ENCODE measurements at places on chromosomes 7 and 10.

- no peak for DNase-seq
Observed at GRCh38 chr7:132206594-132206993, 369.7 kb downstream of the PLXNA4 start.

DNA sequence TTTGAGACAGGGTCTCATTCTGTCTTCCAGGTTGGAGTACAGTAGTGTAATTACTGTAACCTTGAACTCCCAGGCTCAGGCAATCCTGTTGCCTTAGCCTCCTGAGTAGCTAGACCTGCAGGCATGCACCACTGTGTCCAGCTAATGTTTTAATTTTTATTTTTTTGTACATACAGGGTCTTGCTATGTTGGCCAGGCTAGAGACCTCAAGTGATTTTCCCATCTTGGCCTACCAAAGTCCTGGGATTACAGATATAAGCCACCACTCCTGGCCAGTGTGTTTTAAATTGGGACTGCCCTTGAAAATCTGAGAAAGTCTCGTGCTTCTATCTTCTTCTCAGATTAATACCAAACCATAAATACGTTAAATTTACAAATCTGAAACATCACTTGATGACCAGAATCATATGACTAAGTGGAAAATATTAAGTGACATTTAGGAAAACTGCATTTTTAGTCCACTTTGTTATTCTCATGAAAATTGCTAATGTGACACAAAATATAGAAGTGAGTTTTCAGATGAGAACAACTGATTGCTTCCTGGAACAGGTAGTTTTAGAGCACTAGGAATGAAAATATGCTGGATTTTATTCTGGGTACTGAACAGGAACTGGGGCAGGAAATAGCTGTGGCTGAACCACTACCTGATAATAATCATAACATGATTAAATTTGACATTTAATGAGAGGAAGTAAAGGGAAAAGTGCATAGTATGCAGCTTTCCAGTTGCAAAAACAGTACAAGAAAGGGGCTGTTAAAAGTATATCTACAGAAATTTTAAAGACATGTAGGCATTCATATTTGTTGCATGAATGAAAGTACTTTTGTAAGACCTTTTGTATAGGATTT is 4.2 kb downstream of the PHTF2 start:
- no peak for DNase-seq

DNA sequence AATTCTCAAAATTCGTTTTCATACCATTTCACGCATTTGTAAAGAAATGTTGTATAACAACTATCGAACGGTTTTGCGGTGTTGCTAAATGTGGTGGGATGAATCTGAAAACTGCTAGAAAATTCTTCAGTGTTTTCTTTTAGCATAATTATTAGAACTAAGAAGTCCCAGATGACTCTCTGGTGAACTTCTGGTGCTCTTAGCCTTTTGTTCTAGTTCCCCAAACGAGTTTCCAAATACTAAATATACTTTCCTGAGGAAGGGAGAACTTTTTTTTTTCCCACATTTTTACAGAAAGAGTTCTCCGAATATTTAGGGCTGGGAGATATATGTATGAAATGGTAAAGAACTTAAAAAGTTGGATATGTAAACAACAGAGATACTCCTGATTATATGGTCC is 82.5 kb downstream of the ICA1 start:
- DNase-seq, result no peak

DNA sequence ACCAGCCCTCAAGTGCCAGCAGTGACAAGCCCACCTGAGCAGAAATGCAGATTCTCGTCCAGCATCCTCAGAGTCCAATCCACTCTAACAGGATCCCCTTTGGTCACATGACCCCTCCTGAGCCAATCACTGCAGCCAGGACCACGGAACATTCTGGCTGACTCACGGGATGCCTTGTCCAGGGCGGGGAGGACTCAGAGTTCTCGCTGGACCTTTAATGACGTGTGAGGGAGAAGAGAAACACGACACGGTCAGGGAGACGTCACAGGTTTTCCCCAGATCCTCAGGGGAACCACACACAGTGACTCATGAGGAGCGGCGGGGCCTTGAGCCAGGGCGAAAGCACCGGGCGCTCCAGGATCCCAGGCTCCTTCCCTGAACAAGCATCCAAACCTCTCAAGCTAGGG is 155.7 kb downstream of the PTPRN2 start:
- DNase-seq, result no peak

GRCh38 chr10:86992456-86992855 is 24.2 kb downstream of the ADIRF start:
- no peak for DNase-seq

DNA sequence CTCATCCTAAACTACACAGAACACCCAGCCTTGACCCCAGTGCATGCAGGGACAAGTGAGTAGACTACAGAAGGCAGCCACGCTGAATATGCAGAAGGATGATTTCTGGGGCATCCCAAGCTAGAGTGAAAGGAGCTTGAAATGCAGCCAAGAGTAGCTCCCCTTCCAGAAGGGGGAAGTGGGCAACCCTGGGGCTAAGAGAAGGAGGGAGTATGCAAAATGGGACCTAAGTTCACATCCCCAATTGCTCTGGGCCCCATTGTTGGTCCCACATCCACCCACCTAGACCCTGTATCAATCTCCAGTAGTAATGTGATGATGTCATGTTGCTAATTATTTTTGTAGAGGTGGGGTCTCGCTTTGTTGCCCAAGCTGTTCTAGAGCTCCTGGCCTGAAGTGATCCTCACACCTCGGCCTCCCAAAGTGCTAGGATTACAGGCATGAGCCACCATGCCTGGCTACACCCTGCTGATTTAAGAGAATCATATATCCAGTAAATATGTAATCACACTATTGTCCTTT is 5.6 kb upstream of the PSTK start:
- no peak for DNase-seq

DNA sequence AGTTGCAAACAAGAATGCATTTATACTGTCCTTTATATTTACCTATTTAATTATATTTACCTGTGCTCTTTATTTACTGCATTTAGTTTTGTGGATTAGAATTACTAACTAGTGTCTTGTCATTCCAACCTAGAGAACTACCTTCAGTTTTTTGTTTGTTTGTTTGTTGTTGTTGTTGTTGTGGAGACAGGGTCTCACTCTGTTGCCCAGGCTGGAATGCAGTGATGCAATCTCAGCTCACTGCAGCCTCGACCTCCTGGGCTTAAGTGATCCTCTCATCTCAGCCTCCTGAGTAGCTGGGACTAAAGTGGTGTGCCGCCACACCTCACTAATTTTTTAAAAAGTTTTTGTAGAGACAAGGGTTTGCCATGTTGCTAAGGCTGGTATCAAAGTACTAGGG is 156.4 kb upstream of the AKR1E2 start:
- DNase-seq, result no peak

- no peak for DNase-seq
Observed at GRCh38 chr10:43295436-43295835, 28.6 kb upstream of the RASGEF1A start.

GRCh38 chr10:17576768-17577167 is 40.4 kb downstream of the HACD1 start:
- no peak for DNase-seq

DNA sequence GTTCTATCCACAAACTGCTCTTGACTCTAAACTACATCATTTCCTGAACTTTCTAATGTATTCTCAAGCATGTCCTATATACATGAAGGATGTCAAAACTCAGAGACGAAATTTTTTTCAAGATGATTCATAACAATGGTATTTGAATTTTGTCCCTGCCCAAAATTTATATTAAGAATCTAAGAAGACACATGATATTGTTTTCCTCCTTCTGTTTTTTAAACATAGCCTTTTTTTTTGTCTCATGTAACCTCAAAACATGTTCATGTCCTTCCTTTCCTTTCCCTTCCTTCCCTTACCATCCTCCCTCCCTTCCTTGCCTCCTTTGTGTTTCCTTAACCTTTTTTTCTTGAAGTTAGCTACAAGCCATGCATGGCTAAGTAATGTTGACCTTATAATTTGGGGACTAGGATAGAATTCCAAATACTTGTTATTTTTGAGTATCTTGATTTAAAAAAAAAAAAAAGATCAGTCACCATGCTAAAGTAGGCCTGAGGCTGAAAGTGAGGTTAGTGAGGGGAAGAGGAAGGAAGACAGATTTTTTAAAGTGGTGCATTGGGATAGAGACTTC is 163.0 kb downstream of the SUGCT start:
- DNase-seq, result no peak

DNA sequence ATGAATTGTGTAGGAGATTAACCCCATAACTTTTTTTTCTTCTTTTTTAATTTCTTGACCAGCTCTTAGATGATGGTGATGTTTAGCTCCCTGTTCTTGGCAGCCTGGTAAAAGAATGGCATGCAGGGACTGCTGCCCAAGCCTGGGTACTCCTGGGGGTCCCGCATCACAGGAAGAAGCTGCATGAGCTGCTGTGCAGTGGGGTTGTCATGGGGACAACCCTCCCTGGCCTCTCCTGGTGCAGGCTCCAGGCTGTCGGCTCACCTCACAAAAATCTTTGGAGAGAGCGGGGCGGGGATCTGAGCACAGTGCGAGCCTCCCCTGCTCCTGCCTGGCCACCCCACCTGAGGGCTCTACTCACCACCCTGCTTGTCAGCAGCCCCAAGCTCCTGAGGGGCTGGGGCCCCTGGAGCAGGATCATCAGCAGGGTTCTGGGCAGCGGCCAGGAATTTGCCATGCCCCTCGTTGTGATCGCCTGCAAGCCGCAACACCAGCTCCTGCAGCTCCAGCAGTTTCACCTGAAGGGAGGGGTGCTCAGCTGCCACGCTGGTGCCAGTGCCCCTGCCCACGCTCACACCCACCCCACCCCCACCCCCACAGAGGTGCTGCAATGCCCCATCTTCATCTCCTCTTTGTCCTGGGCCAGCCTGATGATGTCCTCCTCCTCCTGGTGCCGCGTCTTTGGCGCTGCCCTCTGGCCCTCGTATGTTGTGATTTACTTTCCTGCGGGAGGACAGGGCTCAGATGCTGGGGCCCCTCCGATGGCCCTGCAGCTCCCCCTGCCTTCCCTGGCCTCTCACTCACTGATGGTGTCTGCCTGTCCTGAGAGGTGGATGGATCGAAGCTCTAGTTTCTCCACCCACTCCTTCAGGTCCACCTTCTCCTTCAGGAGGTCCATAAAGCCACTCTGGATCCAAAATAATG is 15.5 kb upstream of the MTPAP start:
- no peak for DNase-seq

GRCh38 chr10:48836605-48837004 is 103.0 kb downstream of the LRRC18 start:
- no peak for DNase-seq

GRCh38 chr7:97317575-97317974 is 200.1 kb downstream of the SDHAF3 start:
- DNase-seq, result no peak

DNA sequence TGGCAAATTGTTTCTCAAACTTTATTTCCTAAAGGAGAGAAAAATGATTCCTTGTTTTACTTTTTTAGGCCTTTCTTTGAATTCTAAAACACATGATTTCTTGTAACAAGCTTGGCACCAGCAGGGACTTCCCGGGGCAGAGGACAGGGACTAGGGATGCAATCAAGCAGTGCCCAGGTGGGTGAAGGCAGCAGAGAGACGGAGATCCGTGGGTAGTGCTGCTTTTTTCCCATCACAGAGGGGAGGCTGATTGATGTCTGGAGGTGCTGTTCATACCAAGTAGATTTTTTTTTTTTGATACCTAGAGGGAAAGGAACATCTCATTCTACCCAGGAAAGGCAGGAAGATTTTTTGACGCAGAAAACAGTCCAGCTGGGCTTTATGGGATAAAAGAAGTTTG is 91.9 kb downstream of the FAM171A1 start:
- no peak for DNase-seq

DNA sequence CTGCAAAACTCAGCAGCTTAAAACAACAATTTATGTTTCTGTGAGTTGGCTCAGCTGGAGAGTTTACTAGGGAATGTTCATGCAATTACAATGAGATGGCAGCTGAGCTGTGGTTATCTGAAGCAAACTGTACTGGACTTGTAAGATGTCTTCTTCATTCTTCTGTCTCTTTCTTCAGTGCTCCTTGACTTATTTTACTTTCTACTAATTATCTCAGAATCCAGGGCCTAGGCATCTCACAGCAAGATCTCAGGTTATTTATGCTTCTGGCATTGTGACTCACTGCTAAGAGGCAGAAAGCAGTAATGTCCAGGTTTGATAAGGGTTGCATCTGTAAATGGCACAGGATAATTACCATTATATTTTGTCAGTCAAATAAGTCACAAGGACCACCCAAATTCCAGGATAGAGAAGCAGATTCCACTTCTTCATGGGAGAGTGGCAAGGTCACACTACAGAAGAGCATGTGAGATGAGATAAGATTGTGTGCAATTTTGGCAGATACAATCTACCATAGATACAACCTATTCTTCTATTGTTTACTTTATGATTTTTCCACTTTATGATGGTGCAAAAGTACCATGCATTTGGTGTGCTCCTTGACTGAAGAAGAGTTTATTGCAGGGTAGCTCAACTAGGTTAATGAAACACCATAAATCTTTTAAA is 16.8 kb downstream of the VIM start:
- DNase-seq, result no peak

- DNase-seq, result no peak
Observed at GRCh38 chr10:128468462-128468861, 342.2 kb upstream of the MKI67 start.

DNA sequence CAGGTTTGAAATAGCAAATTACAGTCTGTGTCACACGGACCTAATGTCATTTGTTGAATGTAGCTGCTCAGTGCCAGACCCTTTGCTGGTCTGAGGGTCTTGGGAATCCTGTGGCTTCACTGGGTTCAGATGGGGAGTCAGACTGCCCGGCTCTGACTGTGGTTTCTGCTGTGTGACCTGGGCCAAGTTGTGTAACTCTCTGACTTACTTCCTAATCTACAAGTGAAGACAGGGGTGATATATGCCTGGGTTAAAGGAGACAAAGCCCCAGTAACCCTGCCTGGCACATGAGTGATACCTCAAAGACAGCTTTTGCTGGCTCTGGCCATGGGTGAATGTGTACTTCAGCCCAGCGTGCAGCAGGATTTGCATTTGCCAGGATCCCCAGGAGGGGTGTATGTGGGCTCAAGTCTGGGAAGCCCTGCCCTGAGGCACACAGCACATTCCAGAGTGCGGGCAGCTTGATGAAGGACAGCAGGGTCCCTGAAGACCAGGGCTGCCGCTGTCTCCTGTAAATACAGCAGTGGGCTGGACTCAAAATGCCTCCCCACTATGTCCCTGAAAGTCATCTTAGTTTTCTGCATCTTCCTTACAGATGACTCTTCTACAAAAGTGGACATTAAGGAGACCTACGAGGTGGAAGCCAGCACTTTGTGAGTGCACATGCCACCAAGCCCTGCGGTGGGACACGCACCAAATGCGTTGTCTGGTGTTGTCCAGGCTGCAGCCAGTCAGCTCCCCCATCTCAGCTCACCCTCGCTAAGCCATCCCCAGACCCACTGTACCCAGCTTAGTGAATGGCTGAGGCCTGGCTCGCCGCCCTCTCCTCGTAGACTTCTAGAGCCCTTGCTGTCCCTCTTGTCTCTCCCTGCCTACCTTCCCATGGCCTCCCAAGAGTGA is 16.4 kb downstream of the NACAD start:
- DNase-seq, result no peak

DNA sequence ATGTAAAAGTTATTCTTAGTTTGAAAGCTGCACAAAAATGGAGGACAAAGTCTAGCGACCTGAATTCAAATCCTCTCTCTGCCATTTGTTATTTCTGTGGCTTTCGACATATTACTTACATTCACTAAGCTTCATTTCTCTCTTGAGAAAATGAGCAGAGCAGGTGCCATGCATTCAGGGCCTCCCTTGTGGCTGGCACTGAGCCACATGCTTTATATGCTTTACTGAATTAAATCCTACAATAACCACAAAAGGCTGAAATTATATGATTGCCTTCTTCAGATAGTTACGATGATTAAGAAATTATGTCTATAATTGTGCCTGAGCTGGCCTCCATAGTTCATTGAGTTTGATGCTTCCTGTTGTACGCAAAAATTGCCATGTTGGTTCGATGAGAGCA is 98.7 kb downstream of the NPSR1 start:
- no peak for DNase-seq

Measured in HuH-7 (cell line).